GM12892 (cell line): ENCODE measurements at places on chromosomes 3 and 15.

GRCh38 chr15:87877114-87877810 is 379.3 kb downstream of the NTRK3 start:
- no peak for DNase-seq

DNA sequence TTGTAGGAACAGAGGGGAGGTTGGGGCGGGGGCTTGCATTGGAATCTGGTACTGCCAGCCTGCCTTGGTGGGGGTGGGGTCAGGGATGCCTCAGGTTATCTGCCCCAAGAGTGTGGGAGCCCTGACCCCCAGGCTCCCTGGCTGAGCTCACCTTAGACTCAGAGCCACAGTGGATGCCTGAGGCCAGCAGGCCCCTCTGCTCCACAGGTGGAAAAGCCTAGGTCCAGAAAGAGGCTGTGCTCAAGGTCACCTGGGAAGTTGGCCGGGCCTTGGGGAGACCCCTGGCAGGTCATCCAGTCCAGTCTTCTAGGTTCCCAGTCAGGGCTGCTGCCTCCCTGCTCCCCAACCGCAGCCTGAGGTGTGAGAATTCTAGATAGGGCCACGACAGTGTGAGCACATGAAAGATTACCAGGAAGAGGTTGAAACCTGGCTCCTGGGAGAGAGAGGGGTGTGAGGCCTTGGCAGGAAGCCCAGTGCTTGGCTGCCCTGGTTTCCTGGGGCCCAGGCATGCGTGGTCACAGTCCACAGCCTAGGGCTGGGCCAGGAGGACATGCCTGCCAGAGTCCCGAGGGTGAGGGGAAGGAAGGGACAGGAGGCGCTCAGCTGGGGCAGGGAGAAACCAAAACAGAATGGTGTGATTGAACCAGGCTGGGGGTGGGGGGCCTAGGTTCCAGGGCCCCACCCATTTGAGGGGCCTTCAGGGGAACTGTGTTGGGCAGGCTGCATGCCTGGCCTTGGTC is 4.9 kb downstream of the HDAC11 start:
- DNase-seq = no peak

DNA sequence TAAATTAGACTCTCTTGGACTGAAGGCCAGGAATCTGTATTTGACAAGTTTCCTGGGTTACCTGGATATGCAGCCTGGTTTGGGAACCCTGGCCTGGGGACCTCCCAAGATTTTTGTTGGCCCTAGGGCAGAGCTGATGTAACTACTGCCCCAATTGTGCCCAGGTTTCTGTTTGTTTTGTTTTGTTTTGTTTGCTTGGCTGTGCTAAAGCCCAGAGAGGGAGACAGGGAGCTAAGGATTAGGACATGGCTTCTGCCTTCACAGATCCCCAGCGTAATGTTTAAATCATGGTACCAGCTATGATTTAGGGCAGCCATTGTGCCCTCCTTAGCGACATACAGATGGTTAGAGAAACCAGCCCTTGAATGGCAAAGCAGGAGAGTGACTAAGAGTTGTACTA is 47.6 kb downstream of the ABHD5 start:
- no peak for DNase-seq

DNA sequence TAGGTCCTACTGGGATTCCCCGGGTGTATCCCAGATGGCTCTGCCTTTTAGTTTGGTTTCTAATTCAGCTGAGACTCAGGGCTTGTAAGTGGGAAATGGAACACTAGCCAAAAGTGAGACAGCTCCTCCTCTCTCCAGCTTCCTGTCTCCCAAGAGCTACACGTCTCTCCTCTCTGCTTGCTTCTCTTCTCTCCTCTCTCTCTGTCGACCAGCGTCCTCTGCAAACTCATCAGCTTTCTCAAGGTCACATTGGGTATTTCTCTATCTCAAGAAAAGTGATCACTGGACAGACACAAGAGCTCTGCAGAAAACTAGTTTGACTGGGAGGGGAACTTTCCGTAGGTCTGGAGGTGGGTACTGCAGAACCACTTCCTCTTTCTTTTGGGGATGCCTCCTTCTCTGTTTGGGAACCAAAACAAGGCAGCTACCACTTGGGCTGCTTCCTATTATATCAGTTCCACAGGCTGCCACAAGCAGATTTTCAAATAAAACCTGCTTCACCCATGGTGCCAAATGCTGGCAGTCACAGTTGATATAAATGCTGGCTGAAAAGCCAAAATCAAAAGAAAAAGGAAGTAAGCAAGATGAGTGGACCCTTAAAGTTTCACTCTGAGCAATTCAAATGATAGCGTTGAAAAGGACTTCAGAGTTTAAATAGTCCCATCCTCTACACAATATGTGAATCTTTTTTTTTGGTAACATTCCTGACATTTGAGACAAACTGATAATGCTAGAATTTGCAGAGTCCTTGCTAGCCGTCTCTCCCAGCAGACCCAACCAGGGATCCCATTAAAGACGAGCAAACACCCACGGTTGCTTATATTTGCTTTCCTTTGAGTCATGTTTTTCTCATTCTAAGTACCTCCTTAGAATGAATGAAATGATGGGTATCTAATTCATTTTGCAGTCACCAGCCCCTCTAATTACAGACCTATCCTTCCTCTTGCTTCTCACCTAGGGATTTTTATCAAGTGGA is 7.2 kb upstream of the DYNC1LI1 start:
- DNase-seq = peak; percentile 34

- no peak for DNase-seq
Observed at GRCh38 chr15:95458721-95459120, 871.8 kb upstream of the NR2F2 start.

DNA sequence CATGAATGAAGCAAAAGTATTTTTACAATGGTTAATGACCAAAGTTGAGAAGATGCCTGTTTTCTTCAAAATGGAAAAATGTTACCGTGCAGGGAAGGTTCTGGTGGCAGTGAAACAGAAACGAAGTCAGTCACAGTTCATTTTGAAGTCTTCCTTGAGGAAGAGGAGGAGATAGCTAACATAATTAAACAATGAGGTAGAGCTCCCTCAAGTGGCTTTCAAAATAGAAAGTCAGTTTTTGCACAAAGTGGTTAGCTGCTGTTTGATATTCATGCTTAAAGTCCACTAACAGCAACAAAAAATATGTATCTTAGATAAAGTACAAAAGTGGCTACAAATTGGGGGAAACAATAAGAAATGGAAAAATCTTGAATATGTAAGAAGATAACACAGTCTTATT is 87.3 kb downstream of the TFG start:
- no peak for DNase-seq

DNA sequence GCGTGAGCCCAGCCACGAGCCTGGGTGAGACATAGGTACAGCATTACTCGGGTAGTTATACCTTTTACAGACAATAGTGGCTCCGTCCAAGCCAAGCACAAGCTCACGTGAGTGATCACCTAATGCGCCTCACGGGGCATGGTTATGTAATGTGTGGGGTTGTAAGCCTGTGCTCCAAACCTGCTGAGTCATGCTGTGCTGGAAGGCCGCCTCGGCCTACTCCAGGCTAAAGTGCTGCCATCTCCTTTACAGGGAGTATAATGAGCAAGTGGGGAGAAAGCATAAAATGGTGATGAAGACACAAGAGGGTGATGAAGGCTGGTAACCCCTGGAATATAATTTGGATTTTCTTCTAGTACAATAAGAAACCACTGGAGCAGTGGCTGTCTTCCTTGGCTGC is 175.8 kb upstream of the STT3B start:
- DNase-seq = no peak

DNA sequence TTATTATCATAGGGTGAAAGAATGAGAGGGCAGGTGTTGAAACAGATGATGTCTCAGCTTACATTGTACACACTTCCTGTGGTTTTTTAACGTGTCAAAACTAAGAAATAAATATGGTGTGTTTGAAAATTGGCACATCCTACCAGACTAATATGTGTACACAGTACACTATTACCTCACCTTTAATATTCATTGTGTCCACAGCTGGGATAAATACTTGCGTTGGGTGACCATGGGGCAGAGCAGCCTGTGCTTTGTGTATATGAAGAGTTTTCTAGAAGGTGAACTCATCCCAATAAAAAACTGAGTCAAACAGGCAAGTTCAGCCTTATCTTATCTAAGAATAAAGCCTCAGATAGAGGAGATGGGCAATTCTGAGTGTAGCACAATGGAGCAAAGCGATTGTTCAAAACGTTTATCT is 17.3 kb downstream of the SUCNR1 start:
- DNase-seq = no peak

DNA sequence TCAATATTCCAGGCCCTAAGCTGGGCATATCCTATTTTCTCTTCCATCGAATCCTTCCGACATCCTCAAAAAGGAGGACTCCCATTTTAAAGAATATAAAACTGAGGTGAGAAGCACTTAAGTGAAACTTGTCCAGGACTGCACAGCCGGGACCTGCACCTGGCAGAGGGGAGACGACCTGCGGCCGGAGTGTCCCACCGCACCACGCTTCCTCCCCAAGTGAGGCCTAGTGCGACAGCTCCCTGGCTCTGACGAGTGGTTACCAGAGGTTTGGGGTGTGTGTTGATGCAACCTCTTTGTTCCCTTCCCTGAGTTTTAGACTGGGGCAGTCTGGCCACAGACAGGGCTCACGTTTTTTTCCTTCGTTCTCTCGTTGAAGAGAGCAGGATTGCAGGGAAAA is 24.9 kb upstream of the ATP2B2 start:
- DNase-seq = no peak

- no peak for DNase-seq
Observed at GRCh38 chr3:40980467-40980866, 218.8 kb upstream of the CTNNB1 start.

DNA sequence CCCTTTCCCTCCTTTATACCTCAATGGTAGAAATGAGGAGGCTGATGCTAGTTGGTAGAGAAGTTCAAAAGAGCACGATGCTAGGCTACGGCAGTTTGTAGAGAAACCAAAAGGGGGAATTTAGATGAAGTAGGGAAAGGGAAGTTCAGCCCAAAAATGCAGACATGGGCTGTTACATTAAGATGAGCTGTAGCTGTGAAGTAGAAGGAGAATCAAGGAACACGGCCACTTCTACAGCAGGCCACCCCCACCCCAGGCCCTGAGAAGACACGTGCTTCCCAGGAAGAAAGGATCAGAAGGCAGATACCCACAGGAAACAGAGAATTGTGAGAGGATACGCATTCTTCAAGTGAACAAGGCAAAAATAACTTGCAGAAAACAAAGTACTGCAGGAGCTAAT is 2.1 kb upstream of the PARP14 start:
- no peak for DNase-seq

DNA sequence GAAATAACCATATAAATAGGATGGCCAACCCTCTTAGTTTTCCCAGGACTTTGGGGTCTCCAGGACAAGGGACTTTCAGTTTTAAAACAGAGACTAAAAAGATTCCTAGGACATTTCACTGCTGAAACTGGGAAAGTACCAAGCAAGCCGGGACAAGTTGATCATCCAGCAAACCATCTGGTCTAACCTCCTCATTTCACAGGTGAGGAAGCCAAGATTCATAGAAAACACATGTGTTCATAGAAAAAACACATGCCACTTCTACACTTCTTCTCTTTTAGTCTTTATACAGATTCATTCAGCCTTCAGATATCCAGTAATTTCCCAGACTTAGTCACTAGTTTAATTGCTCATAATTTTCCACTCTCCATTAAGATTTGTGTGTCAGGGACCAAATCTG is 165.6 kb upstream of the CCDC54 start:
- DNase-seq = no peak

GRCh38 chr3:23574822-23575315 is 230.9 kb upstream of the UBE2E1 start:
- no peak for DNase-seq

GRCh38 chr3:134282659-134283047 is 32.0 kb upstream of the RYK start:
- no peak for DNase-seq

DNA sequence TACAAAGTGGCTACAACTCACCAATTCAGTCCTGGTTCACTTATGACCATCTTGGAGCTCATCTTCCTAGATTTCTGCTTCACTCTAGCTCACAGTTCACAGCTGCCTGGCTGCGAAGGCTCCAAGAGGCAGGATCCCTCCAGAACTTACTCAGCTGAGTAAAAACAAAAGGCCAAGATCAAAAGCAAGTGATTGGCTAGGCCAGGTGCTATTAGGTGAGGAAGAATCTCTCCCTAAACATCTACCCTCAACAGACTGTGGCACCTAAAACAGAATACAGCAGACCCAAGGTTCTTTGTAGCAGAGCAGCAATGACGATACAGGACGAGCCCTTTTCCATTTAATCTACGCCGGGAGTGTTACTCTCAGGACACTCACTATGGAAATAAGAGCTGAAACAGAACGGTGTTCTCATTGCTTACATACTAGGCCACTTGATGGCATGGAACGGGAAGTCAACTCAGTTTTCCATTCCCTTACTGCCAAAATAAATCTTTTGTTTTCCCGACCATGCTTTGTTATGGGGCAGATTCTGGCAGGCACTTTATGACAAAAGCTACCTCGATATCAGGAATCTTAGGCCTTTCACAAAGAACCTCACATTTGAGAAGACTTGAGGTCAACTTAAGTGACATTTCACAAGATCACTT is 901 bp downstream of the ICE2 start:
- no peak for DNase-seq

GRCh38 chr3:152060701-152061100 is 187.3 kb downstream of the SUCNR1 start:
- DNase-seq = no peak

DNA sequence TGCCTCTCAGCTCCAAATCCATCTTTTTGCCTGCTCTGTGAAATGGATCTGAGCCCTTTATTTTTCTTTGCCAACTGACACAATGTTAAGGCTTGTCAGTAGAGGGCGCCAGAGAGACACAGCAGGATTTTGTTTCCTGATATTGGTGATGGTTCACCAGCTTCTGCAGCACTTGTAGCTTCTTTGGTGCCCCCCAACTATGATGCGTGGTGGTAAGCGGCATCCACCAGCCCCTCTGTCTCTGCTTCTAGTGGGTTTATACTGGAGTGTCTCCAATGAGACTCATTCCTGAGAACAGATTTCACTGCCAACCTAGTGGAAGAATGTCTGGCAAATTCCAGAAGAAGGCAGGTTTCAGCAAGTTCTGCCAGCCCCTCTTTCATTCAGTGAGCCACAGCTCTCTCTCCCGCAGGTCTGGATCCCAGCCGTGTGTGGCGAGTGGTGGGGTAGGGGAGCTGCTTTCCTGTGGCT is 471.9 kb upstream of the FRG2C start:
- no peak for DNase-seq

GRCh38 chr3:65004795-65005295 is 317.0 kb upstream of the ADAMTS9 start:
- no peak for DNase-seq

DNA sequence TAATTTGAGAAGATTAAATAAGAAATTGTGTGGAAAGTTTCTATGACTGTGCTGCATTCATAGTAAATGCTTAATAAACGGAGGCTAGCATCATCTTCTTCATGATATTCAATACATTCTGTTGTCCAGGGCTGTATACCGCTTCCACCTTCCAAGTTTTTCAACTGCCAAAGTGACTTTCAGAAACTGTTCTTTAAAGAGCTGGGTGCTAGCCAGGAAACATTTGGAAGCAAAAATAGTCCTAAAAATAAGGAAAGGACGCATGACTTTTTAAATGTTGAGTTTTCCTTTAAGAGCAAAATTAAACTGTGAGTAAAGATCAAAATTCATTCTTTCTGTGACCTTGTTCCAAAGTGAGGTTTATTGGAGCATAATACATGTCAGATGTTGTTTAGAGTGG is 9.4 kb upstream of the ERC2 start:
- no peak for DNase-seq
